ENCODE measurements at places on chromosomes 12 and 14. TPM values are rescaled to one million over a fixed set of nuclear protein-coding genes. Genes with fewer than 3 reads are reported as not detected.
A peak's percentile ranks its signal among the peaks of the same experiment; 100 is the strongest.

DNA sequence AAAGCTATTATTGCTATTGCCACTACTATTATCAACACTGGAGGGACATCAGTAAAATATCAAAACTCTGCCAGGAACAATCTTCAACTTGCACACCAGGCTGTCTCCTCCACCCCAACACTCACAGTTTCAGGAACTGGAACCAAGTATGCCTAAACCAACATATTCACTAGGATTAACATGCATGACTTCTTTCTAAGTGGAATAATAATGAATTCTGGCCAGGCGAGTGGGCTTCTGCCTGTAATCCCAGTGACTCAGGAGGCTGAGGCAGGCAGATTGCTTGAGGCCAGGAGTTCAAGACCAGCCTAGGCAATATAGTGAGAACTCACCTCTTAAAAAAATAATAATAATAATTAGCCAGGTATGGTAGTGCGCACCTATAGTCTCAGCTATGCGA lies 58.1 kb downstream of the TBX5 start:
- no peak for DNase-seq

DNA sequence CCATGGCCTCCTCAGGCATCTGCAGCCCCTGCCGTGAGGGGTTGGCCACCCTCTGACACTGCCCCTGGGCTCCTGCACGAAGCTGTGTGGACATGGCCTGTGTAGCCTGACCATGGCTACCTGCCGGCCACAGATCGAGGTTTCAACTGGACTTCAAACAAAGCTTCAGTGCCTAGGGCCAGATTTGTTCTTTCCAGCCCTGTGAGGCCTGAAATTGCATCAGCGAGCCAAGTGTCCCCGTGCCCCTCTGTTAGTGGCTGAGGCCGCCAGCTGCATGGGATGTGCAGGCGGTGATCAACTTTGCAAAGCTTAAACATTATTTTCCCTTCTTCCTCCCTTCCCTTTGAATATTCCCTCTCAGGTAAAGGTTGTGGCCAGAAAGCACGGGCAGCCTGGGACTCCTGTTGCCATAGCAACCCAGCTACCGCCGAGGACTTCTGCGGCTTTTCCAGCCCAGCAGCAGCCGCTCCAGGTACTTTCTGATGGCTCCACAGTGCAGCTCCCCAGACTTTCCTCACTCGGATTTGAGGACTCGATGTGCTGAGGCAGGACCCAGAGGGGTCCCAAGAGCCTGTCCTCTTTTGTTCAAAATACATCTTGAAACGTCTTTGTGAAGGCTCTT lies 35.8 kb downstream of the DDX51 start:
- DNase-seq, result peak; percentile 68

DNA sequence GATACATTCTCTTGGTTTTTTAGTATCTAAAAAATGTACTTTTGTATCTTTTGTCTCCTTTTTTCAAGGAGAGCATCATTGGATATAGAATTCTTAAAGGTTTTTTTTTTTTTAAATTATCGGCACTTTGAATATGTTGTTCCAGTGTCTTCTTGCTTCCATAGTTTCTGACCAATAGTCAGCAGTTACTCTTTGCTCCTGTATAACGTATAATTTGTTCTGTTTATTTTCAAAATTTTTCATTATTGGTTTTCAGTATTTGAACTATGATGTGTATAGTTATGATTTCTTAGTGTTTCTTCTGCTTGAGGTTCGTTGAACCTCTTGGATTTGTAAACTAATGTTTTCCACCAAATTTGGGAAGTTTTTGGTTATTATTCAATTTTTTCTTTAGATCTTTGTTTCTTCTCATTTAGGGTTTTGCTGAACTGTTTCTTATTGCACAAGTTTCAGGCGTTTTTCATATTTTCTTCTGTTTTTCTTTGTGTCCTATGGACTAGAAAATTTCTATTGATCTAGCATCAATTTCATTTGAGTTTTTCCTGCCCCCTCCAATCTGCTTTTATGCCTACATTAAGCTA lies 93.9 kb downstream of the PLBD1 start:
- no peak for DNase-seq

- no peak for DNase-seq
Observed at GRCh38 chr12:50625029-50625925, 120.5 kb downstream of the DIP2B start.

GRCh38 chr12:112252184-112252583 lies 126.8 kb downstream of the TRAFD1 start:
- DNase-seq, result no peak

- no peak for DNase-seq
Observed at GRCh38 chr12:95445884-95446505, 28.0 kb upstream of the METAP2 start.

- DNase-seq, result no peak
Observed at GRCh38 chr14:55500219-55500701, 59.8 kb upstream of the TBPL2 start.

DNA sequence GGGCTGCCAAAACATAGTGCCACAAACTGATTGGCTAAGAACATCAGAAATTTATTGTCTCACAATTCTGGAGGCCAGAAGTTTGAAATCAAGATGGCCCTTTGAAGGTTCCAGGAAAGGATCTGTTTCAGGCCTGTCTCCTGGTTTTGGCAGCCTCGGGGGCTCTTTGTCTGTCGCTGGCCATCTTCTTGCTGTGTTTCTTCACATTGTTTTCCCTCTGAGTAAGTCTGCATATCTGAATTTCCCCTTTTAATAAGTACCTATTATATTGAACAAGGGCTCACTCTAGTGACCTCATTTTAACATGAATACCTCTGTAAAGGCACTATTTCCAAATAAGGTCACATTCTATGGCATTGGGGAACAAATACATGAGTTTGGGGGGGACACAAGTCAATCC lies 467.1 kb upstream of the MGAT4C start:
- no peak for DNase-seq

DNA sequence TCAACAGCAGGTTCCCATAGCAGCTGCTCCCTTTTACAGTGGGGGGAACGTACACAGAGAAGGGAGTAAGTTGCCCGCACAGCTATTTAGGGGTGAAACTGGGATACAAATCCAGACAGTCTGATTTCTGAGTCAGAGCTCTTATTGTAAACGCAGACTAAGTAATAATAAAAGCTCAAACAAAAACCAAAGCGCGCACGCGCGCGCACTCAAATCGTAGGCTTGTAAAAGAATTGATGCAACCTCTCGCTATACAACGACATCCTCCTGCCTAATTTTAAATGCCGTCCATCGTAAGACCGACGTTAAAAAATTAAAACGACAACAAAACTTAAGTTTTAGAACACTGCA lies 747 bp upstream of the DACT1 start:
- DNase-seq, result peak; percentile 55

- DNase-seq, result no peak
Observed at GRCh38 chr12:5581616-5582015, 149.7 kb downstream of the NTF3 start.

GRCh38 chr12:88451205-88451604 lies 129.1 kb downstream of the KITLG start:
- DNase-seq, result no peak

DNA sequence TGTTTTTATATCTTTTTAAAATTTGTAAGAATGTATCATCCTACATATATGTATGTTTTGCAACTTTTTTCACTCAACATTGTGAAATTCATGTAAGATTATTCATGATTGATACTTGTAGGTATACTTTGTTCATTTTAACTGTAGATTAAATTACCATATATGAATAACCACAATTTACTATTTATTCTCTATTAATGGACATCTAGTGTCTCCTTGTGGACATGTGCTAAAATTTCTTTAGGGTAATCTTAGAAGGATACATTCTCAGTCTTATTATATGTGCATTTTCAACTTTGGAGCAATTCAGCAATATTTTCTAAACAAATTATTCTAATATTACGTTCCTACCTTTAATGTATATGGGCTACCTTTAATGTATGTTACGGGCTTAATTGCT lies 192.4 kb downstream of the FUT8 start:
- DNase-seq, result no peak

DNA sequence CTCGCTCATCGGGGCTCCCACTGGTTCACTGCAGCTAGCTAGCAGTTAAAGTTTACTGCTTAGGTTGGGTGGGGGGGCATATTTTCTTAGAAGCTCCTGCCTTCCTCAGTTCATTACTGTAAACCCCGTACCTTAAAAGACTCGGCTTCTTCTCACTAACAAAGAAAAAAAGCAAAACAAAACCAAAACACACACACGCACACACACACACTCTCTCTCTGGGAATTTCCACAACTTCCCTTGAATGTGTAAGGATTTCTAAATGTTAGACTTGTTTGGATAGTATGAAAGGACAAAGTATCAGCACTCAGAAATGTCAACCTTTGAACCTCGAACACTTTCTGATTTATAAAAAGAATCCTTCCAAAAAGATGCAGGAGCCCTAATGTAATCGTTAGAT lies 927 bp downstream of the PTHLH start:
- no peak for DNase-seq

DNA sequence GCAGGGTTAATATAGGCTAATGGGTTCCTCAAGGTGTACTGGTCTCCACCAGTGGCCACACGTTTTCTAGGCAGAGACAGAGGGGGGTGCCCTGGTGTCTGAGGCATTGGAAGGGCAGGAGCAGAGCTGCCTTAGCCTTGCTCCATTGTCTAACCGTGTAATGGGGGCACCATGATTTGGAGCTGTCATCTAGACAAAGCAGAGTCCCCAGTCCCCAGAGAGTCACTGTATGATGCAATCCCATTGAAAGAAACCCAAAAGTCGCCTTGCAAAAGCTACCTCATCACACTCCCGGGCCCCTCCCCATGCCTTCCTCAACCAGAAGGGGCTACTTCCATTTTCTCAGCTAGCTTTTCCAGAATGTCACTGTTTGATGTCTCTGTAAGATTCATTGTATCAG lies 487.1 kb downstream of the AACS start:
- no peak for DNase-seq

DNA sequence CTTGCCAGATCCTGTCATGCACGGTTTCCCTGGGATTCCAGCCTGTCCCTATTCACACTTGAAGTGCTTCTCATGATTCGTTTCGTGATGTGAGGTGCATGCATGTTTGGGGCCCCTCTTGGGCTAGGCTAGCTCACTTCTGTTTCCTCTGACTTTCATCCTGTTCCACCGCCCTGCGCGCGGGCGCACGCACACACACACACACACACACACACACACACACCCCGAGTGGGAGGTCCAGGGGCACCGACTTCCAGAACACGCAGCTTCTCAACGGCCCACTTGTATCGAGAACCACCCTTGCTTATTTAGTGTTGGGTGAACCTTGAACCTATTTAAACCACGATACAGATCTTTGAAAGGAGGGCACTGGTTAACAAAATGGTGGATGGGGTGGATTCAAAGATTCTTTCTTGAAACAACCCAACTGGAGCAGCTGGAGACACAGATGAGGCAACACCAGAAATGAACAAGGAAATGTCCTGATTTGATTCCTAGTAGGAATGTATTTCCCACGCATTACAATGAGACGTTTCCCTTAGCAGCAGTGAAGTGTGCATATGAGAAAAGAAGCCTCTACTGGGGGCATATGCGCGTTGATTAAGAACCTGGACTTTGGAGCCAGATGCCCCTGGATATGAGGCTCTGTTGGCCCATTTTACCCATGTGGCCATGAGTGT lies 16.3 kb downstream of the ELK3 start:
- peak; percentile 14 for DNase-seq

DNA sequence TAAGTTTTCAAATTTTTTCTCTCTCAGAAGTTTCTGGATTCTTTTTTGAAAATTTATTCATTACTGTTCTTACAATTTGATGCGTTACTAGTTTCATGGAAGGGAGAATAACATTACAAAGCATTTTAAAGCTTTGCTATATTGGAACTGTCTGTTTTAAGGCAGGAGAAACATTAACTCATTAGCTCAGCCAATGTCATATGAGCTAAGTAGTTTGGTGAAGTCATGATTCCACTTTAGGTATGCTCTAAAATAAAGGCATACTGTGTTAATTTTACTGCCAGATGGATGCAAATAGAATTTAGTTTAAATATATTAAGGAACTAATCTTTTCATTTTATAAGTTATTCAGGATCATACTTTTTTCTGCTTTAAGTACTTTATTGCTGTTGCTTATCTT lies 46.0 kb downstream of the ARID2 start:
- no peak for DNase-seq

DNA sequence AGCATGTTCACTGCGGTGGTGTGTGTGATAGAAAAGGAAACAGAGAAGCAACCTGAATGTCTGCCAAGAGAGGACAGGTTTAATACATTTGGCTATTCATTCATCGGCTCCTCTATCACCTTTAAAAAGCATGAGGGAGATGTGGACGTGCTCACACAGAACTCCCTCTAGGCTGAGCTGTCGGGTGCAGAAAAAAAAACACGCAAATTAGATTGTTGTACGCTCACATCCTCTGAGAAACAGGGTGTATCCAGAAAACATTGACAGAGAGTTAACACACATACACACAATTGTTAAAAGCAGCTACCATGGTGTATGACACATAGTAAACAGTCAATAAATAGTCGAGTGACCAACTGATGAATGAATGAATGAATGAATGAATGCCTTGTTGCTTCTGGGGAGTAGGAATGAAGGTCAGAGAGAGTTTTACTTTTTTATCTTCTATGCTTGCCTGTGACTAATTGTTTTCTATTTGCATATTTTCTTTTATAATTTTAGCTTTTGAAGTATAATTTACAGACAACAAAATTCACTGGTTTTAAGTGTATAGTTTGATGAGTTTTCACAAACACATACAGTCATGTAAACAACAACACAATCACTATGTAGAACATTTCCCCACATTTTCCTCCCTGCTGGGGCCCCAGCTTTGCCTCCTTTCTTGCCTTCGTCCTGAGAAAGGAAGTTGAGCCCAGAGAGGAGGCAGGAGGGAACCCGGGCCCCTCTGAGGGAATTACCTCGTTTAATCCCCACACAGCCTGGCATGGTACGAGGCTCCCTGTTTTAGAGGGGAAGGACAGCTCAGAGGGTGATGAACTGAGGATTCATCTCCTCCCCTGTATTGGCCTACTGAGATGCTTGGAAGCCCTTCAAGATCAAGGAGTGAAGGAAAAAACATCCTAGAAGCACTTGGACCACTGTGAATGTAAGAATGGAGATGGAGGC lies 19.7 kb upstream of the FAM222A start:
- no peak for DNase-seq

Gene PPP4R4
- 2.1 TPM for total RNA-seq

Gene FBXO34
- total RNA-seq, result 23.0 TPM

Gene ISCU
- total RNA-seq, result 157 TPM

Gene RAPGEF3
- total RNA-seq, result 9.0 TPM

Gene PHETA1
- total RNA-seq, result 16.9 TPM

Gene MYF6
- not detected for total RNA-seq

Gene GPD1
- not detected for total RNA-seq

Gene TUNAR
- total RNA-seq, result not detected
